ENCODE measurements at places on chromosomes 3 and 15.

GRCh38 chr15:66758844-66759243 lies 56.8 kb downstream of the SMAD6 start:
- DNase-seq: no peak

- DNase-seq: no peak
Measured at GRCh38 chr3:107794664-107795443, 272.1 kb downstream of the BBX start.

- no peak for DNase-seq
Measured at GRCh38 chr3:75906555-75907112, 121.3 kb upstream of the ZNF717 start.

GRCh38 chr15:72992841-72993252 lies 59.4 kb upstream of the NEO1 start:
- no peak for DNase-seq

GRCh38 chr3:35857004-35857403 lies 217.7 kb downstream of the ARPP21 start:
- DNase-seq: no peak

DNA sequence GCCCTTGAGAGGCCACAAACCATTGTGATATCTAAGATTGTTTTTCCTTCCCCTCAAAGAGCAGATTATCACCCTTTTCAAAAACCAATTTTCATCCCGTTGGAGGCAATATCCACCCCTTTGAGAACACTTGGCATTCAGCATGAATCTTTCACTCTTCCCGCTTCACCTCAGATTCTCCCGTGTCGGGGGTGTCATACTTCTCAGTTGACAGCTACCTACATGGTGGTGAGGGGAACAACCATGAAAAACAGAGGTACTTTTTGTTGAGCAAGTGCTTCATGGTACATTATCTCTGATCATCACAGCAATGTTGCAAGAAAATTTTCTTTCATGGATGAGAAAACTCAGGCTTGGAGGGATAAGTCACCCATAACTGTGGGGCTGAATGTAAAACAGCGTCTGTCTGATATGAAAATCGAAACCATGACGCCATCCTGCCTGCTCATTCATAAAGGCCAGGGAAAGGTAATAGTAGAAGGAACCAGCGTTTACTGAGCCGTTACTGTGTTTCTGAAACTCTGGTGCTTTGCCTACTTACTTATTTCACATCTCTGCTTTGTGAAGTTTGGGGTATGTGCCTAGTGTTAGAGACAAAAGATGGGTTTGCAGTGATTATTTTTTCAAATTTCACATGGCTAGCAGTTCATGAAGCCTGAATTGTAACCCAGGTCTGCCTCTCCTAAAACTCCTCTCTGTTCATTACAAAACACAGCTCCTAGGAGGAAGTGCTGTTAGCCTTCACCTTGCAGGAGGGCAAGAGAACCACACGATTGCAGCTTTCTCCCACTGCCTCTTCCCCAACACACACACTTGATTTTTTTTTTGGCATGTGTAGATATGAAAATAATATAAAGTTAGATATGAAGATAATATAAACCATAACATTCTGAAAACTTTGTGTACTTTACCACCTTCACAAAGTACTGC lies 35.4 kb downstream of the SV2B start:
- no peak for DNase-seq

DNA sequence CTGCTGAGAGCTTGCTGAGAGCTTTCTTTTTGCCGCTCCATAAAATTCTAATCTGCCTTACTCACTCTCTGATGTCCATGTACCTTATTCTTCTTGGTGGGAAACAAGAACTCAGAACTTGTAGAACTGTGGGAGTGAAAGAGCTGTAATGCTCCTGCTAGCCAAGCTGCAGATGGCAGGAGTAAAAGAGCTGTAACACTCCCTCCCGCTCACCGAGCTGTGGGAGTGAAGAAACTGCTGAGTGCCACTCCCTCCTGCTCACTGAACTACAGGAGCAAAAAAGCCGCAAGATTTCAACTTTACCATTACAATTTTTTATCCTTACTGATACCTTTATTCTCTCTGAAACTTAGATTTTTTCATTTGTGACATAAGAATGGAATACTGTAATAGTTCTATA lies 199.1 kb downstream of the SI start:
- no peak for DNase-seq

DNA sequence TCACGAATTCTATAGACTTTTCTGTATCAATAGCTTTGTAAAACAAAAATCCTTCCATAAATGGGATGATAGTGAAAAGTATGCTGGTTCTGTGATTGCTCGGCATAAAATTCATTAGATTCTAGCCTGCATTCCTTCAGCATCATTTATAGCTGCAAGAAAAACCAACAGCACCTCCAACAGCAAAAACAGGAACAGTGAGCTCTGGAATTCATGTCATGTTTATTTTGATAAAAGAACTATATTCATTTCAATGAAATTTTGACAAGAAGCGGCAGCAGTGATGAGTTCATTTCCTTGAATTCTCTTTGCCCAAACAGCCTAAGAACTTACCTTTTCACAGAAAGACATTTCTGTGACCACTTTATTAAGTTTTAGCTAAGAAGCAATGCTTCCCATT lies 515.2 kb upstream of the CCDC54 start:
- DNase-seq: no peak

GRCh38 chr3:184601576-184602371 lies 40.2 kb downstream of the EPHB3 start:
- DNase-seq: no peak

DNA sequence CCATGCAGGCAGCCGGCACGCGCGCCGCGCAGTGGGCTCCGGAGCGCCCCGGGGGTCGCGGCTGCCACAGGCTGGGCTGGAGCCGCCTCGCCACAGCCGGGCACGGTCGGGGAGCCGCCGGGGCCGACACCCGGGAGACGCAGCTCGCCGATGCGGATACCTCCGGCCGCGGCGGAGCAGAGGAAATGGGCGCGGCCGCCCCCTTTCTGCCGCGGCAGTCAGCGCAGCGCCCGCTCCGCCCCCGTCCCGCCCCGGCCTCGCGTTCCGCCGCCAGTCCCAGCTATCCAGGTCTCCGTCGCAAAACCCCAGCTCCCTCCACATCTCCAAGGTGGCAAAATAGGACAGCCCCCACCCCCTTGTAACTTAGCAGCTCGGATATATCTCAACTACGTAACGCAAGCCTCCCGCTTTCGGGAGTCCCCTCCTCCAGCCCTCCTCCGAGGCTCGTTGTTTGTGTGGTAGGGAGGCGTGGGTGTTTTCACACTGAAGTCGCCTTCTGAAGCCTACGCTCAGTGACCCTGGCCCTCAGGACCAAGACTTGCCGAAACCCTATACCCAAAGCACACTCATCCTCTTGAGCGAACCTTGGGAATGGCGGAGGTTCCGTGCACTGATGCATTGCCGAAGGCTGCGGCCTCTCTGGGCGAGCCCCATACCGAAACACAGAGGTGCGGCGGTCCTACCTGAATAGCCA lies at the start of gene SH3BP5:
Gene SH3BP5, minus strand, starts transcription at position 182 of the 694 bp plus-strand sequence. Its CDS starts 178 bp downstream, at position 4.
- DNase-seq: peak; percentile 60

- DNase-seq: no peak
Measured at GRCh38 chr3:123376451-123377242, 72.2 kb downstream of the ADCY5 start.

GRCh38 chr15:41860049-41860828 lies 21.6 kb downstream of the PLA2G4B start:
- DNase-seq: no peak

- DNase-seq: no peak
Measured at GRCh38 chr3:182179631-182180030, 467.9 kb downstream of the SOX2 start.

DNA sequence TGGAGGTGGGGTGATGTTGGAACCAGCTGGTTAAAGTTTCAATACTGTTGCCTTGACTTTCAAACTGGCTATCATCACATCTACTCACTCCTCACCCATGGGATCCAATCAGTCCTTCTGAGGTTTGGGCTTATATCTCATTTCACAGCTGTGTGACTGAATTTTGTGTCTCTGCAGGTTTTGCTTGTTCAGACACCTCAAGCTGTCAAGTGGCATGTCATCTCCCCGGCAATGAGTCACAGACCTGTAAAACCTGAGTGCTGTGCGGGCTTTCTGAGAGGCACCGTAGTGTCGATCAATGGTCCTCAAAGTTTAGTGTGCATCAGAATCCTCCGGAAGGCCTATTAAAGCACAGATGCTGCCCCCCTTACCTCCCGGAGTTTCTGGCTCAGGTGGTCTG lies 86.4 kb upstream of the RORA start:
- no peak for DNase-seq

- DNase-seq: no peak
Measured at GRCh38 chr15:88756921-88757320, 46.3 kb upstream of the ACAN start.

DNA sequence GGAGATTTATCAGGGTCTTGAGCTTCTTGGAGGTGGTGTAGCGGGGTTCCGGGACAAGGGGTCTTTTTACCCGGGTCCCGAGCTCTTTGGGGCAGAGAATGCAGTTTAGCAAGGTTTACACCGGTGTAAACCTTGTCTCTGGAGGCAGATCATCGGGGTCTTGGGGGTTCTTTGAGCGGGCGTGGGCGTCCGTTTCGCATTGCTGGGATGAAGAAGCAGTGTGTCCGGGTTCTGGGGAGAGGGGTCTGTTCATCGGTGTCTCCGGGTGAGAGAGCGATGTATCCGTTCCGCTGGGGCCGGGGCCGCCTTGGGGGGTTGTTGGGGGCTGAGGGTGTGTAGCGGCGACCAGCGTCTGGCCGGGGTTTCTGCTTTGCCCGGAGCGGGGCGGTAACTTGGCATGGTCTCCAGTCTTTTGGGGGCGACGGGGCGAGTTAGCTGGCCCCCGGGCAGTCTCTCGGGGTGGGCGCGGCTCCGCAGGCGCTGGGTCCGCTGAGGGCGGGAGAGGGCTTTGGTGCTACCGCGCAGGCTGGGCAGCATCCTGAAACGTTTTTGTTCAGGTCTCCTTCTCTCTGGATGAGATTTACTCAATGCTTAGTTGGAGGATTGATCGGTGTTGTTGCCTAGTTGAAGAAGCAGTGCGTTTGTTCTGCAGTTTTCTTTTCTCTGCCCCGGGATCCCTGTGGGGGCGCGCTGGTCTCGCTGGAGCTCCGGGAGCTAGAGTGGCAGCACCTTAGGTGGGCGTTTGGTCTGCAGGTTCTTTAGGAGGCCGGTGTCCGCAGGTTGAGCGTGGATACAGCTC lies 843 bp downstream of the GLCE start:
- peak; percentile 16 for DNase-seq

DNA sequence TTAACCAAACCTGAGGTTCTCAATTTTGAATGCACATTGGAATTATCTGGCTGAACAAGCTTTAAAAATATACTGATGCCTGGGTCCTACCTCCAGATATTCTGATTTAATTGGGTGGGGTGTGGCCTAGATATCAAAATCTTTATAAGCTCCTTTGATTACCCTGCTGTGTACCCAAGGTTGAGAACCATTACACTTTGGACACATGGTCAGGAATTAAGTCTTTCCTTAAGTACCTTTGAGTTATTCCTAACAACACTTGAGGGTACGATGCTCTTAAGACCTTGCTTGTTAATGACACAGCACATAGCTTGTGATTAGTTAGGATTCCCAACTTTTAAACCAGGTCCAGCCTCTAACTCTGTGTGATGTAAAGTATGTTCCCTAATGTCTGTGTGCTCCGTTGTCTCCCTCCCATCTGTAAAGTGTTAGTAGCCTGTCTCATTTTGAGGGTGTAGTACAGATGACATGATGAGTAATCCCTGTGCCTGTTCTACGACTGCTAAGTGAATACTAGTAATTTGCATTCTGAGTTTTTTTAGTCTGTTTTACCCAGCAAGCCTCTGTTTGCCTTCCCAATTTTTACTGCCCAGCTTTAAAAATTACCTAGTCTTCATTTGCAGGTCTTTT lies 154.9 kb downstream of the KLHL25 start:
- no peak for DNase-seq

- DNase-seq: peak; percentile 8
Measured at GRCh38 chr3:108388136-108389132, 92.1 kb downstream of the HHLA2 start.

DNA sequence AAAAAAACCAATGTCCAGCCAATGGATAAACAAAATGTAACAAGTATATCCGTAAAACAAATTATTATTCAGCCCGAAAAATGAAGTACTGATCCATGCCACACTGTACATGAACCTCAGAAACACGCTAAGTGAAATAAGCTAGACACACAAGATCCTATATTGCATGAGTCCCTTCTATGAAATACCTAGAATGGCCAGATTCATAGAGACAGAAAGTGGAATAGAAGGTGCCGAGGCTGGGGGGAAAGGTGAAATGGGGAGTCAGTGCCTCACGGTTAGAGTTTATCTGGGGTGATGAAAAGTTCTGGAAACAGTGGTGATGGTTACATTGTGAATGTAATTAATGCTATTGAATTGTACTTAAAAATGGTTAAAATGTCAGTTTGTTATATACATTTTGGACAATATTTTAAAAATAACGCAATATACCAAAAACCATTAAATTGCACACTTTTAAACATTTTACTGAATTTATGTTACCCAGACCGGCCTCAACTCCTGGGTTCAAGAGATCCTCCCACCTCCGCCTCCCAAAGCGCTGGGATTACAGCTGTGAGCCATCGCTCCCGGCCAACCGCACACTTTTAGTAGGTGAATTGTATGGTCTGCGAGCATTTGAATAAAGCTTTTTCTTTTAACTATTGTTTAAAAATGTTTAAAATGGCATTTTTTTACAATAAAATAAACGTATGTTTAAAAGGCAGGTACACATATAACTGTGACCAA lies 2.1 kb downstream of the RNF168 start:
- no peak for DNase-seq

- DNase-seq: no peak
Measured at GRCh38 chr3:52023101-52023770, 27.5 kb upstream of the RPL29 start.

- no peak for DNase-seq
Measured at GRCh38 chr15:70714565-70714964, 48.8 kb downstream of the UACA start.

DNA sequence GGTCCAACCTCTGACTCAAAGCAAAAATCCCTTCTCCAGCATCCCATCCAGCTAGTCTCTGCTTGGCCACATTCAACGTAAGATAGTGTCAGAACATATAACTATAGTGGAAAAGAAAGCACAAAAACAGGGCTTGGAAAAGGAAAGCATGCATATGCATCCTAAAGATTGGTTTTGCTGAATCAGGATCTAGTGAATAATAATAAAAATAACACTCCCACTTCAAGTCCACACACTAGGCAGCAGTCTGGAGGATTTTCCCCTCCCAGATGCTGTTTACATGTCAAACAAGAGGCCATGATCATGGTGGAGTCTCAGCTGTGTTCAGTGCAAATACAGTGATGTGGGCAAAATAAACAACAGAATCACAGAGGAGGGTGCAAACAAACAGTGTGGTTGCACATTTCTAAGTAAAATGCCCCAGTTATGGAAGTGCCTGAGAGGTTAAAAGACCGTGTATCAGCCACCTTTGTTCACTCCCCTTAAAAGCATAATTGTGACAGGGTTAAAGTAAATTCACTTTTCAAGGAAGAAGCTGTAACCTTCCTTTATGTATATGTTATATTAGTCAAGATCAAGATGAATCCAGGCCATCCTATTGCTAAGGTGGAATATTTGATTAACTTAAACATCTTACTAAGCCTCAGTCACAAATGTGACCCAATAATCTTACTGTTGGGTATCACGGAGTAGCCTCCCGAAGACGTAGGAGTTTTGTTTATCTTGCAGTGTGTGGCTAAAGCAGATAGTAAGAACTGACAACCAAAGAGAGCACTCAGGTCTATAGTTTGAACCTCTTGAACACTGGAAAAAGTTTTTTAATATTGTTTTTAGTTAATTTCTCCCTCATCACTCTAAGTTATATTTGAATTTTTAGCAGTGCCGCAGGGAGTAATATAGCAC lies 424.5 kb downstream of the SOX2 start:
- DNase-seq: no peak

GRCh38 chr3:52455283-52456168 lies at the start of gene NISCH:
Gene NISCH, plus strand, starts transcription at chr3:52455604. Its CDS starts 38 bp downstream, at chr3:52455642.
- peak; percentile 95 for DNase-seq
